ENCODE measurements at places on chromosomes 2 and 18.

DNA sequence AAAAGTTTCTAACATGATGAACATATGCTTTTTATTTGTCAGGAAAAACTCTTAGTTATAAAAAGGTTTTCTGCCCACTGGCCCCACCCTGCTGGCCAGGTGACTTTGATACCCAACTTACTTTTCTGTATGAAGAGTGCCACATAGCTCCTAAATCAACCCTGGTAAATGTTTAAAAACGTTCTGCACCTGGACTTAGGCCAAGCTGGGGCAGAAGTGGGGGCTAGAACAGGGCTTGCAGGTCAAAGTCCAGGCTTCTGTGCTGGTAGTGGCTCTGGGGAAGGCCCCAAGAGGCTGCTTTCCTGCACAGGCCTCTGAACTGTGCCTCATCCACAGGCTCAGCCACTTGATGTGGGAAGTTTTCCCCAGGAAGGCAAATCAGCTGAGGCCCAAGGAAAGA, 171.7 kb downstream of the ANKRD30B start:
- DNase-seq, result no peak

DNA sequence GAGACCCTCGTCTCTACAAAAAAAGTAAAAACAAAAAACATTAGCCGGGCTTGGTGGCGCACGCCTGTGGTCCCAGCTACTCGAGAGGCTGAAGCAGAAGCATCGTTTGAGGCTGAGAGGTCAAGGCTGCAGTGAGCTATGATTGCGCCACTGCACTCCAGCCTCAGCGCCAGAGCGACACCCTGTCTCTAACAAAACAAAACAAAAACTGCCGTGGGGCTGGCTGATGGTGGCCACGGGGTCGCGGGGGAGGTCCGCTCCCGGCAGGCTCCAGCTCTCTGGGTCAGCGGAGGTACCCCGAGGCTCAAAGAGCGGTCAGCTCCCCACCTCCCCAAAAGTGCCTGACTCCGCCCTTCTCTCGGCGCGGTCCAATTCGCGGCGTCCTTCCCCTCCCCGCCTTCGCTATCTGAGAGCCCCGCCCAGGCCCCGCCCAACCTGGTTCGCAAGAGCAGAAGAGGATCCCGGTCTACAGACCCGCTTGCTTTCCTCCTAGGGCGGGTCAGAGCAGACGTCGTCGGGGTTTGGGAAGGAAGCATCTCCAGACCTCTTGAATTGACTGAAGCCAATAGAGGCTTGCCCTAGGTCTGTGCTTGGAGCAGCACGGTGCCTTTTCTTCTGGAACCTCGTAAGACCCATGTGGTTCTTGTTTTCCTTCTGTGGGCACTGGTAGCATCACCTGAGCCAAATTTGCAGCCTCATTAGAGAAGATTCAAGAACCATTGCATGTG, 7.8 kb downstream of the RAX start:
- DNase-seq, result no peak

DNA sequence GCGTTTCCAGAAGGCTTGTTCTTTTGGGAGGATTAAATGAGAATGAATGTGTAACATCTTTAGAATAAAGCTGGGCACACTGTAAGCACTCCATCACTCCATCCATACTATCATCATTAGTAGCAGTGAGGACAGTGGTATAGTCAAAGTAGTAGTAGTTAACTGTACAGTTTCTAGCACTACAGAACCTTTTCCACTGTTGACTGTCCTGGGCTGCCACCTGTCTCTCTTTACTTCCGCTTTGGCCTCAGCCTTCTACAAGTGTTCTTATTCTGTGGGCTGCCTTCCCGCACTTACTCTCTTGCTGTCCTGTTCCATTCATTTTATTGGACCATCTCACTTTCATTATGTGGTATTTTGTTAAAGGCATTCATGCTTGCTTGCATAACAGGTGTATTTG, 3.3 kb downstream of the SLC9A2 start:
- no peak for DNase-seq

GRCh38 chr2:190468814-190469569, 60.8 kb downstream of the MFSD6 start:
- no peak for DNase-seq

- DNase-seq, result no peak
Observed at GRCh38 chr2:112181571-112182290, 43.5 kb downstream of the FBLN7 start.

Measured in GOT3 (cell line).